Mesendoderm (in vitro differentiated cells): ENCODE measurements at places on chromosomes 3 and 15.

DNA sequence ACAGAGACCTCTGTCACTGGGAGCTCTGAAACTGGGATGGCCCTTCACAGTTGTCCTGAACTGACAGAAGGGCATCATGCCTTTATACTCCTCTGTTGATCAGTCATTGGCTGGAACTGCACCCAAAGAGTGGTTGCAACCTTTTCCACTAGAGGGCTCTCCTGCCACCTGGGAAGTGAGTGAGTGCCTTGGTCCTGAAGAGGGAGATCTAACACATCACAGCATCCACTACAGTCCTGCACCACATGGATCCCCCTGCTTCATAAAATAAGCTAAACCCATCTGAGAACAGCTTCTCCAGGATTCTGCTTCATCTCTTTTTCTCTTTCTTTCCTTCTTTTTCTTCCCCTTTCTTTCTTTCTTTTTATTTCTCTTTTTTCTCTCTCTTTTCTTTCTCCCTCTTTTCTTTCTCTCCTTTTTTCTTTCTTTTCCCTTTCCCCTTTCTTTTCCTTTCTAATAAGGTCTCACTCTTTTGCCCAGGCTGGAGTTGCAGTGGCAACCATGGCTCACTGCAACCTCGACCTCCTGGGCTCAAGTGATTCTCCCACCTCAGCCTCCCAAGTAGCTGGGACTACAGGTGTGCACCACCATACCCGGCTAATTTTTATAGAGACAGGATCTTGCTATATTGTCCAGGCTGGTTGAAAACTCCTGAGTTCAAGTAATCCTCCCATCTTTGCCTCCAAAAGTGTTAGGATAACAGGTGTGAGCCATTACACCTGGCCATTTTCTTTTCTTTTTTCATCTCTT lies 42.8 kb upstream of the RAF1 start:
- DNase-seq: peak; percentile 94

GRCh38 chr3:144107923-144108322 lies 136.3 kb downstream of the DIPK2A start:
- DNase-seq: no peak

- DNase-seq: no peak
Observed at GRCh38 chr3:21426920-21427319, 324.1 kb downstream of the ZNF385D start.

DNA sequence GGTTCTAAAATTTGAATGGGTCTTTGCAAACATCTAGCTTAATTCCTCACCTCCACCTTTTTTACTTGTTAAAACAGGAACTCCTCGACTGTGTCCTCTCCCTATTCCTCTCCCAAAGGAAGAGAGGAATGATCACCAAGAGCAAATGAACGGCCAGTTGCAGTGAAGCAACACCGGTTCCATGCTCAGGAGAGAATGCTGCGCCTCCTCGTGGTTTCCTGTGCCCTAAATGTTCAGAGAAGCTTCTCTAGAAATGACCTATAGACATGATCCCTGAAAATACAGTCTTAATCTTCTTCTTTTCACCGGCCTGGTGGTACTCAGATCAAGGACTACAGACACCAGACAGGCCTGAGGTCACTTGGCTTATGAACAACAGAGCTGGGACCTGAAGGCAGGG lies 65.1 kb upstream of the GUCA1C start:
- DNase-seq: peak; percentile 41

DNA sequence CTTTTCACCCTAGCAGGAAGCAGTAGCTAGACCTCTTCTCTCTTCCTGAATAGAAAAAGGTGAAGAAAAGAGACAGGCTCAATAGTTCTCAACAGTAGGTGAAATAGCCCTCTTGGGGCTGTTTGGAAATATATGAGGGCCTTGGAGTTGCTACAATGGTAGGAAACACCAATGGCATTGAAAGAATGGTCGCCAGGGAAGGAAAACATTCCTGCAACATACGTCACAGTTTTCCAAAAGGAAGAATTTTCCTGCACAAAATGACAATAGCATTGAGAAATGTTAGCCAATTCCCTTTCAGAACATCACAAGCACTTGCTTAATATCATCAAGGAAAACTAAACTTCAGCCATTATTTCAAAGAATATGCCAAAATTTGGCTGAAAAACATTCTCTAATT lies 484.5 kb downstream of the IGSF11 start:
- DNase-seq: peak; percentile 36
